Stimulated activated CD4-positive, alpha-beta T cell treated with anti-CD3 and anti-CD28 coated beads, Interleukin-1b, Interleukin-23, amount 100 ng/mL, for 48 hours (primary cell): ENCODE measurements at places on chromosomes 16 and 17.

GRCh38 chr16:3590736-3591435 lies 13.7 kb upstream of the NLRC3 start:
- no peak for DNase-seq

DNA sequence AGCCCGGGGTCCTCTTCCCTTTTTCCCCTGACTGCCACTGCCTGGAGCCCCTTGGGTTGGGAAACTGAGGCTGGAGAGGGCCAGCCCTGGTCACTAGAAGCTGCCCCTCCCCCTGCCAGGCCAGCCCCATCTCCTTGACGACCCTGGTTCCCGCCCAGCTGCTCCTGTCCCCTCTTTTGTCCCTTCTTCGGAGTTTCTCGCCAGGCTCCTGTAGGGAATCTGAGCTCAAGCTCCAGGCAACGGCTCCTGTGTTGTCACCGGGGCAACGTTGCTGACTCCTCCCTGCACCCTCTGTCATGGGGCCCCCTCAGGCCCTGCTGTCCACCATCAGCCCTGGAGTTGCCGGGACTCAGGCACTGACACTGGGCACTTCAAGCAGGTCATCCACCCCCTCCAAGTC lies 5.7 kb downstream of the LLGL1 start:
- DNase-seq: no peak

- DNase-seq: no peak
These were observed 21.2 kb downstream of the ZNF469 start for GRCh38 chr16:88403794-88404581.

- no peak for DNase-seq
These were observed 702.8 kb downstream of the KCNJ2 start for GRCh38 chr17:70872103-70872502.

GRCh38 chr17:68196394-68197090 lies 51.3 kb upstream of the AMZ2 start:
- no peak for DNase-seq
